ENCODE measurements at places on chromosomes 11 and 22. TPM values are rescaled to one million over a fixed set of nuclear protein-coding genes. Genes with fewer than 3 reads are reported as not detected.

OR8J1 gene
- total RNA-seq, result not detected

BIRC3 gene
- total RNA-seq, result 0.92 TPM

PLEKHB1 gene
- total RNA-seq, result 0.40 TPM

LRRN4CL gene
- total RNA-seq, result 3.4 TPM

MYOD1 gene
- not detected for total RNA-seq

INS gene
- not detected for total RNA-seq

OR4S1 gene
- total RNA-seq, result not detected

B4GALNT4 gene
- total RNA-seq, result under 0.01 TPM

TRIM66 gene
- total RNA-seq, result 7.8 TPM

MPZL3 gene
- 0.19 TPM for total RNA-seq

OR2D2 gene
- total RNA-seq, result 0.13 TPM

ABCC8 gene
- total RNA-seq, result not detected

OSM gene
- not detected for total RNA-seq

DLG2 gene
- 2.6 TPM for total RNA-seq

E2F8 gene
- 0.79 TPM for total RNA-seq

OR5AS1 gene
- total RNA-seq, result not detected

OR51E2 gene
- not detected for total RNA-seq

RAG2 gene
- not detected for total RNA-seq

SLC15A3 gene
- 9.1 TPM for total RNA-seq

IGLL5 gene
- total RNA-seq, result not detected

HEPN1 gene
- total RNA-seq, result not detected

PLA2G6 gene
- total RNA-seq, result 14.4 TPM

MMP12 gene
- total RNA-seq, result not detected
